Type B pancreatic cell (in vitro differentiated cells): ENCODE measurements at places on chromosomes 4 and X. TPM values are rescaled to one million over a fixed set of nuclear protein-coding genes. Genes with fewer than 3 reads are reported as not detected.
A peak's percentile ranks its signal among the peaks of the same experiment; 100 is the strongest.

DNA sequence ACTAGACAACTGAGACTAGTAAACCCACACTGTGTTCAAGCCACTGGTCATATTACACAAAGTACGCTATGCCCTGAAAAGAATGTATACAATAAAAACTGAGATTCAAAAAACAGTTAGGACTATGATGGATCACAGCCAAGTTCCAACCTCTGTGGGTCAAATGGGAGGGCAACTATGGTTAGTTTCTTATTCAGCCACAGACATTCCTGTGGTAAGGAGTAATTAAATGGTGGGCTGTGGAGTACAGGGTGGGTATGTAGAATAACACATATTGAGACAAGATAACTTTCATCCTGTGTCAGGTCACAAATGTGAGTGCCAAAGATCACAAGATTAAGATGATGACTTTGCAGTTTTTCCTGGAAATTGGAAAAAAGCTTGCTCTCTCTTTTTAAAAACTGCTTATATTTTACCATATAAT is 167.2 kb downstream of the NPNT start:
- peaks cover 6% of the 10 kb centered on the region for H3K4me1 ChIP-seq
- DNase-seq: no peak
- H3K36me3 ChIP-seq: peaks cover 4% of the 10 kb centered on the region
- no peak overlapping the region for H3K4me3 ChIP-seq

- no peaks in the 10 kb centered on the region for H3K27me3 ChIP-seq
- H3K4me3 ChIP-seq: no peak overlapping the region
- H3K4me1 ChIP-seq: no peaks in the 10 kb centered on the region
- no peaks in the 10 kb centered on the region for H3K36me3 ChIP-seq
These were observed 23.4 kb upstream of the GLRB start for GRCh38 chr4:157052429-157053040.

GRCh38 chr4:111952688-111953087 is 192.6 kb upstream of the FAM241A start:
- H3K27me3 ChIP-seq: no peaks in the 10 kb centered on the region
- no peaks in the 10 kb centered on the region for H3K4me1 ChIP-seq
- no peaks in the 10 kb centered on the region for H3K36me3 ChIP-seq

DNA sequence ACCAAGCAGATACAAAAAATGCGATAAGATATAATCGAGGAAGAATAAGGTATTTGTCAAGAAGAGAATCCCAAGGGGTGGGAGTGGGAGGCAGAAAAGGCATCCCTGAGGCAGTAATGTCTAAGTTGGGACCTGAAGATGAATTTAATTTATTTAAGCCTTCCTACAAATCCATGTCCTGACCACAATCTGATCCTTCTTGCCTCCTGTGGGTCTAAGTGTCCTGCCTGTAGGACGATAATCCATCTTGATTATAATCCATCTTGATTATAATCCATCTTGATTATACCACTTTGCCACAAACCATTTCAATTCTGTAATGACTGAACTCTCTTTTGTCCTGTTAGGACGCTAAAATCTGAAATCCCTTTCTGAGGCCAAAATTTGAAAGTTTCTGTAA is 130.2 kb downstream of the COL25A1 start:
- peaks cover 22% of the 10 kb centered on the region for H3K4me1 ChIP-seq
- H3K27ac ChIP-seq: no peak overlapping the region
- no peak for DNase-seq

DNA sequence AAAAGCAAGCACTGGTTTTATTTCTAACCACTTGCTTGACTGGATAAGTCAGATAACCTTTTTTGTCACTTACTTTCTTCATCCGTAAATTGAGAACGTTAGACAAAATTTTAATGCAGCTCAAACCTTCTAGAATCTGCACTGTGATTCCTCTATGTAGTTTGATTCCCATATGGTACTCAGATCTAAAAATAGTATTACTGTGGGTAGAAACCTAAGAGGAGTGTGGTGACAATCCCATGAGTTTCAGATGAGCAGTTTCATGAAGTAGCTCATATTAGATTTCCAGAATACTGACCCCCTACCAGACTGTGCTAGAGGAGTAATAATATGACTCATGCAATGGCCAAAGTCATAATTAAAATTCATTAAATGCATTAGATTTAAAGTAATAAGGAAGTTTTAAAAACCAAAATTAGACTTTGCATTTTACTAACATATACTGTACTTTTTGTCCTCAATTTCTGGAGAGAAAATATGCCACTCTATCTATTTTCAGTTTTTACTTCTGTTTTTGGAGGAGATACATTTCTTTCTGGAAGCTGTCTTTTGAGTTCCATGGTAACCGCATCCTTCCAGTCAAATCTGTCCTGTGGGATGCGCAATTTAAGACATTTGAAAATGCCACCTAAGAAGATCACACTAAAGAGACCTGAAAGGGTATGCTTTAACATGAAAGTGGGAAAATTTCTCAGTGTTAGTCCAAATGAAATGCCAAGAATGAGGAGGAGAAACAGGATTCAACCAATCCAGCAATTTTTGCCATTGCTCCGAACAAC is 64.1 kb upstream of the GPM6A start:
- no peaks in the 10 kb centered on the region for H3K27me3 ChIP-seq
- no peaks in the 10 kb centered on the region for H3K4me1 ChIP-seq

- H3K4me1 ChIP-seq: peaks cover 26% of the 10 kb centered on the region
- peak overlapping the region; percentile 29 for H3K27ac ChIP-seq
- no peak overlapping the region for H3K4me3 ChIP-seq
- no peaks in the 10 kb centered on the region for H3K27me3 ChIP-seq
These were observed 51.6 kb downstream of the RTL5 start for GRCh38 chrX:72080150-72080549.

- no peak overlapping the region for H3K27ac ChIP-seq
- no peaks in the 10 kb centered on the region for H3K4me1 ChIP-seq
- H3K36me3 ChIP-seq: no peaks in the 10 kb centered on the region
- H3K4me3 ChIP-seq: peak overlapping the region; percentile 93
These were observed 609 bp downstream of the REPS2 start for GRCh38 chrX:16946971-16947562.

- no peaks in the 10 kb centered on the region for H3K36me3 ChIP-seq
- peaks cover 4% of the 10 kb centered on the region for H3K27me3 ChIP-seq
- peaks cover 13% of the 10 kb centered on the region for H3K4me1 ChIP-seq
- DNase-seq: peak; percentile 11
These were observed 32.1 kb downstream of the CCKAR start for GRCh38 chr4:26458157-26458561.

GRCh38 chr4:81565142-81565870 is 93.6 kb upstream of the RASGEF1B start:
- H3K36me3 ChIP-seq: no peaks in the 10 kb centered on the region
- H3K4me3 ChIP-seq: no peak overlapping the region
- H3K27ac ChIP-seq: no peak overlapping the region

GRCh38 chr4:184268584-184269160 is 51.0 kb upstream of the ENPP6 start:
- H3K36me3 ChIP-seq: no peaks in the 10 kb centered on the region
- no peak for DNase-seq

GRCh38 chr4:145805490-145805889 is 125.5 kb downstream of the C4orf51 start:
- H3K4me1 ChIP-seq: peaks cover 12% of the 10 kb centered on the region
- peak overlapping the region; percentile 23 for H3K4me3 ChIP-seq
- no peak for DNase-seq
- no peaks in the 10 kb centered on the region for H3K27me3 ChIP-seq
- H3K36me3 ChIP-seq: peaks cover 20% of the 10 kb centered on the region

DNA sequence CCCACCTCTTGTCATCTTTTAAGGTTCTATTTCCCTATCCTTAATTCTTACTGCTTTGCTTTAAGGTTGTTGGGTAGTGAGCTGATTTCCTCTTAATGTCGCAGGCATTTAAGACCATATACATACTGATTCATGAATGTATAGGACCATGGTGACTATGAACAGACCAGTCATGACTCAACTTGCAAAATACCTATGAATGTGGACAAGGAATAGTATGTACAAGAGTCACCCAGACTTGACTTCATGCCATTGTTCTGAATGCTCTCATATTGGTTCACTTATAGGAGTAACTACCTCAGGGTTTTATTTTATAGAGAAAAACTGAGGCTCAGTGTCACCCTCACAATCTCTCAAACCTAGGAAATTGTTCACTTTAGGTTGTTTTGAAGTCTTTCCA is 44.3 kb downstream of the CCNG2 start:
- H3K36me3 ChIP-seq: no peaks in the 10 kb centered on the region
- peaks cover 27% of the 10 kb centered on the region for H3K27me3 ChIP-seq
- no peak overlapping the region for H3K27ac ChIP-seq
- H3K4me1 ChIP-seq: peaks cover 11% of the 10 kb centered on the region

DNA sequence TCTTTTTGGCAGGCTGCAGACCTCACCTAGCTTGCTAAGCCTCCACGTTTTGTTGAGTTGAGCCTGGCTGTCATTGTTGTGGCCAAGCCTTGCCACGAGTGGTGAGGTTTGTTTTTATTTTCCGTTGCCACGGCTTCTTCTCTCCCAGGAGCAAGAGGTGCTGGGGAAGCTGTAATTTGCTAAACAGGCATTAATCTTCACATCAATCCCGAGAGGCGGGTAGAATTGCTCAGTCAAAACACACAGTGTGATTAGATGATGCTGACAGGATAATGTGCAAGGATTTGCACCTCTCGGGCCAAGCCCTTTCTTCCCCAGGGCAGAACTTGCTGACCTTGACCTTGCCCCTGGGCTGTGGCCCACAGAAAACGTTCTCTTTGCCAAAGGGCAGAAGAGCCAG is 72.2 kb upstream of the ATP6AP2 start:
- no peaks in the 10 kb centered on the region for H3K4me1 ChIP-seq
- H3K36me3 ChIP-seq: no peaks in the 10 kb centered on the region
- DNase-seq: no peak
- no peak overlapping the region for H3K27ac ChIP-seq
- H3K4me3 ChIP-seq: no peak overlapping the region
- H3K27me3 ChIP-seq: no peaks in the 10 kb centered on the region

DNA sequence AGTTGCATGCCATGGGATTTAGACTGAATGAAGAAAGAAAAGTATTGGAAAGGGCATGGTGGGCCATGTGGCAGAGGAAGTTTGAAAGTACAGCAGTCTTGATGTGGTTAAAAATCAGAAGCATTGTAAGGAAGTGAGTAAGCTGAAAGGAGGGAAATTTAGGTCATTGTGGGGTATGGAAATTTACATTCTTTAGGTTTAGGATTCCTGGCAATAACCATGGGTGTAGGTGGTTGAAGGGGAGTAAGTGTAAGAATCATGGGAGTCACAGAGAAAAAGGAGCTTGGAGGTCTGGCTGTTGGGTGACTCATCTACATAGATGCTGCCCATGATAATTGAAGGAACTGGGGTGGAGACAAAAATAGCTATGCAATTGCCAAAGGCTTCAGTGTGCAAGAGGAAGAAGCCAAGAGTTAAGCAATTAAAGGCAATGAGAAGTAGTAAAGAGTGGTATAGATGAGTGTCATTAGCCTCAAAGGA is 243.8 kb upstream of the LDB2 start:
- DNase-seq: no peak
- no peaks in the 10 kb centered on the region for H3K36me3 ChIP-seq
- H3K4me3 ChIP-seq: no peak overlapping the region
- H3K27me3 ChIP-seq: no peaks in the 10 kb centered on the region
- no peaks in the 10 kb centered on the region for H3K4me1 ChIP-seq

GRCh38 chrX:65196758-65197360 is 220.6 kb upstream of the ZC4H2 start:
- H3K27me3 ChIP-seq: no peaks in the 10 kb centered on the region
- peak overlapping the region; percentile 35 for H3K27ac ChIP-seq
- no peak for DNase-seq
- no peaks in the 10 kb centered on the region for H3K4me1 ChIP-seq
- peak overlapping the region; percentile 69 for H3K4me3 ChIP-seq
- H3K36me3 ChIP-seq: no peaks in the 10 kb centered on the region

GRCh38 chr4:173367285-173367684 is 3.5 kb upstream of the SAP30 start:
- DNase-seq: no peak
- H3K4me1 ChIP-seq: peaks cover 4% of the 10 kb centered on the region
- H3K4me3 ChIP-seq: peak overlapping the region; percentile 47
- no peaks in the 10 kb centered on the region for H3K36me3 ChIP-seq

GRCh38 chrX:79176028-79176427 is 31.5 kb downstream of the GPR174 start:
- DNase-seq: no peak
- H3K36me3 ChIP-seq: no peaks in the 10 kb centered on the region
- H3K4me3 ChIP-seq: no peak overlapping the region
- no peaks in the 10 kb centered on the region for H3K4me1 ChIP-seq
- H3K27ac ChIP-seq: no peak overlapping the region
- H3K27me3 ChIP-seq: no peaks in the 10 kb centered on the region

DNA sequence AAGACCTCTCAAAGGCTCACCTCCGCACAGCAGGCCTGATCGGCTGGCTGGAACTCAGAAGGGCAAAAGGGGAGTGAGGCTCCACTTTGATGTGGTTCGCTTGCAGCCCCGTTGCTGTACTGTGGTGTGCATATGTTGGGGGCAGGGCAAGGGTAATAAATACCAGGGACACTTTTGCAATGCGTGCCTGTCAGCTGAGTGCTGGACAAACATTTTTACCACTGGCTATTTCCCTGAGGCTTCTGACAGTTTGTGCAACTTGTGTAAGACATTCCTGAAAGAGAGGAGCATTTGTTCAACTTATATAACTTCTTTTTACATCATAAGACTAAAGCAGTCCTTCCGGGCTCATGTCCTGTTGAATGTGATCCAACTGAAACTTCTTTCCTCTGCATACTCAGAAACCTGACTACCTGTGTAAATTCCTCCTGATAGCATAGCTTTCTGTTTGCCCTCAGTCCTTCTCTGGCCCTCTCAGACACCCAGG is 82.3 kb downstream of the SPRY1 start:
- H3K27me3 ChIP-seq: no peaks in the 10 kb centered on the region
- H3K36me3 ChIP-seq: no peaks in the 10 kb centered on the region
- no peak for DNase-seq
- peak overlapping the region; percentile 32 for H3K4me3 ChIP-seq

- H3K27me3 ChIP-seq: no peaks in the 10 kb centered on the region
- H3K4me3 ChIP-seq: no peak overlapping the region
- no peaks in the 10 kb centered on the region for H3K4me1 ChIP-seq
- no peak for DNase-seq
- H3K27ac ChIP-seq: no peak overlapping the region
These were observed 115.6 kb downstream of the DHRSX start for GRCh38 chrX:2385224-2385623.

- no peaks in the 10 kb centered on the region for H3K4me1 ChIP-seq
- DNase-seq: no peak
- H3K4me3 ChIP-seq: no peak overlapping the region
- H3K27me3 ChIP-seq: no peaks in the 10 kb centered on the region
These were observed 1138.7 kb upstream of the PCDH7 start for GRCh38 chr4:29581457-29581856.

DNA sequence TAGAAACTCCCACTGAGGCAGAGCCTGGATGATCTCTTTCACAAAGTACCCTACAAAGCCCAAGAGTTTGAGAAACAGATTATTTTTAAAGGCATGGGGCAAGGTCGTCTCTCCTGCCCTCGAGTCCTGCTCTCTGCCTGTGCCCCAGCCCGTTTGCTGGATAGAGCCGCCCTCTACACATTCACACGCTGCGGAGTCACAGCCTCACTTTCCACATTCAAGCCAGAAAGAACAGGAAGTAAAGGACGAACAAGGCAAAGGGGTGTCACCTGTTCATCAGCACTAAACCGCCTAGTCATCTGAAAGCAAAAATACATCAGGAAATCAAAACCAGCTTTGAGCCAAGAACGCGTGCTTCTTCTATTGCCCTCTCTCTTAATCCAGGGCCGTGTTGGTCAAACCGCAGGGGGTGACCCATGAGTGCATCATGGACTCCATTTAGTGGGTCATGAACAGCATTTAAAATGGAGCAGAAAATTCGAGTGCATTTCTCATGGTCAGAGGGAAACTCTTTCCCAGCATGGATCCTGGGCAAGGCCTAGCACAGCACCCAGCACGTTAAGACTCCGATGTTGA is 83.4 kb downstream of the PHKA2 start:
- no peak for DNase-seq
- peak overlapping the region; percentile 94 for H3K27ac ChIP-seq
- no peaks in the 10 kb centered on the region for H3K27me3 ChIP-seq
- H3K4me1 ChIP-seq: peaks cover 6% of the 10 kb centered on the region
- peaks cover 5% of the 10 kb centered on the region for H3K36me3 ChIP-seq

The RS1 gene
- total RNA-seq: 0.14 TPM in 1 of 2 replicates, not detected in the other

The MMRN1 gene
- total RNA-seq: 0.17 and 4.7 TPM in 2 replicates

The RGN gene
- 3.5 and 16.2 TPM in 2 replicates for total RNA-seq

The C1QTNF7 gene
- 0.43 and 1.8 TPM in 2 replicates for total RNA-seq

The MAGEC2 gene
- total RNA-seq: not detected in 2 replicates
